Activated CD8-positive, alpha-beta memory T cell treated with anti-CD3 and anti-CD28 coated beads, Interleukin-2, amount 10 ng/mL, durations not matched to agents 7 days and 5 days (primary cell): ENCODE measurements at places on chromosomes 12 and 14.

DNA sequence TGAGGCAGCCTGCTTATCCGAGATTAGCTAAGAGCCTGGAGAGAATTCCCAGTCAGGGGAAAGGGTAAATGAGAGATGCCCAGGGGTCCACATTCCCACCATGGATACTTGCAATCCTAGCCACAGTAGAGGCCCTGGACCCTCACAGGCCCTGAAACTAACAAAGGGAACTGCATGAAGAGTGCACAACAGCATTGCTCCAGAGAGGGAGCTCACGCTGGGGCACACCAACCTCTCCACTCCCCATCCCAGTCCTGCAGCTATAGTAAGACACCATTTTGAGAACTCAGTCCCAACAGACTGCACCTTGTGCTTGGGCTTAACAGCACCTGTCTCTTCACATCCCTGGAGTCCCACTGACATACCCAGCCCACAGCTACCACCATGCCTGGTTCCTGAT, 30.5 kb downstream of the CEP83 start:
- no peak for DNase-seq
- peaks cover 59% of the 10 kb centered on the region for H3K36me3 ChIP-seq
- H3K4me3 ChIP-seq: no peak overlapping the region
- H3K4me1 ChIP-seq: peaks cover 4% of the 10 kb centered on the region
- H3K27ac ChIP-seq: no peak overlapping the region

DNA sequence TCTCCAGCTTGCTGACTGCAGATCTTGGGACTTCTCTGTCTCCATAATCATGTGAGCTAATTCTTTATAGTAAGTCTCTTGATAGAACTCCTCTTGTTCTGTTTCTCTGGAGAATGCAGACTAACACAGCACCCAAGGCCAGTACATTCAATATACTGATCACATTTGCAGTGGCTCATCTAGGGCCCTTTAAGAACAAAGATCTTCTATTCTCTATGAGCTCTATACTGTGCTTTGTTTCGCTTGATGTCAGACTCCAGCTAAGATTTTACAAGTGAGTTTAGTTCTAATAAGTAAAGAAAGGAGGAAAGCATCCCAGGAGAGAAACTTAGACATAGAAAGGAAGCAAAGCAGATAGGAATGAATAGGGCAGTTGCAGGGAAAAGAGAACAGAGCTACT, 69.3 kb upstream of the TMPO start:
- H3K27ac ChIP-seq: no peak overlapping the region
- H3K27me3 ChIP-seq: peaks cover 39% of the 10 kb centered on the region
- H3K4me3 ChIP-seq: no peak overlapping the region
- H3K36me3 ChIP-seq: no peaks in the 10 kb centered on the region
- no peak for DNase-seq

DNA sequence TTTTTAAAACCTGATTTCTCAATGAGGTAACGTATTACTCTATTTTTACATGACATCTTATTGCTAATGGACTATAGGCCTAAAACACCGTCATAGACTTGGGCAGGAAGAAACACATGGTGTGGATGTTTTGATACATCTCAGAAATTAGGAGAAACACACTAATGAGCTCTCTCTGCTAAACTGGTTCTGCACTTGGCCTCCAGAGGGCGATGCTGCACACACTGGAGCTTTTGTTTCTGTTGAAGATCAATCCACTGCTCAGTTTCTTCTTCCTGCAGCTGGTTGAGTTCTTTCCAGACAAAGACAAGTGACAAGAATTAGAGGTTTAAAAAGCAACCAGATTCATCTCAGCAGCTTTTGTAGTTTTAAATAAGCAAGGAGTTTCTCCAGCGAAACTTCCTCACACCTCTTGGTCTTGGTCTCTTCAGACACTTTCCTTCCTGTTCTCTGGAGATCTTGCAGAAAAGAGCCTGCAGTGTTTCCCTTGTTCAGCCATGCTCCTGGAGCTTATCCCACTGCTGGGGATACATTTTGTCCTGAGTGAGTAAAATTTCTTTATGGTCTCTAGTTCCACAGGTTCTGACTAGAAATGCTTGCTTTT, 178.5 kb upstream of the OR4E1 start:
- peak overlapping the region; percentile 84 for H3K27ac ChIP-seq
- H3K27me3 ChIP-seq: peaks cover 25% of the 10 kb centered on the region
- H3K36me3 ChIP-seq: peaks cover 16% of the 10 kb centered on the region
- peaks cover 18% of the 10 kb centered on the region for H3K4me1 ChIP-seq
- peak overlapping the region; percentile 72 for H3K4me3 ChIP-seq
- peak; percentile 82 for DNase-seq

DNA sequence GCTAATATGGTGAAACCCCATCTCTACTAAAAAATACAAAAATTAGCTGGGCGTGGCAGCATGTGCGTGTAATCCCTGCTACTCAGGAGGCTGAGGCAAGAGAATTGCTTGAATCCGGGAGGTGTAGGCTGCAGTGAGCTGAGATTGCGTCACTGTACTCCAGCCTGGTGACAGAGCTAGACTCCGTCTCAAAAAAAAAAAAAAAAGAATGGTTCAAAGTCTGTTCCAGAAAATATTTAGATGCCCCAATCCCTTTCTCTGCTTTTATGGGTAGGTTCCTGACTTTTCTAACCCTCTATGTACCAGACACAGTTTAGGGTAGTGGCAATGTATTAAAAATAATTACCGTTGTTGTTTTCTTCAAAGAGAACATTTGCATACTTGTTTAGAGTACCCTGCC, 161.4 kb downstream of the STXBP6 start:
- H3K36me3 ChIP-seq: no peaks in the 10 kb centered on the region
- peaks cover 10% of the 10 kb centered on the region for H3K27me3 ChIP-seq
- H3K27ac ChIP-seq: no peak overlapping the region
- no peak for DNase-seq
- no peak overlapping the region for H3K4me3 ChIP-seq

DNA sequence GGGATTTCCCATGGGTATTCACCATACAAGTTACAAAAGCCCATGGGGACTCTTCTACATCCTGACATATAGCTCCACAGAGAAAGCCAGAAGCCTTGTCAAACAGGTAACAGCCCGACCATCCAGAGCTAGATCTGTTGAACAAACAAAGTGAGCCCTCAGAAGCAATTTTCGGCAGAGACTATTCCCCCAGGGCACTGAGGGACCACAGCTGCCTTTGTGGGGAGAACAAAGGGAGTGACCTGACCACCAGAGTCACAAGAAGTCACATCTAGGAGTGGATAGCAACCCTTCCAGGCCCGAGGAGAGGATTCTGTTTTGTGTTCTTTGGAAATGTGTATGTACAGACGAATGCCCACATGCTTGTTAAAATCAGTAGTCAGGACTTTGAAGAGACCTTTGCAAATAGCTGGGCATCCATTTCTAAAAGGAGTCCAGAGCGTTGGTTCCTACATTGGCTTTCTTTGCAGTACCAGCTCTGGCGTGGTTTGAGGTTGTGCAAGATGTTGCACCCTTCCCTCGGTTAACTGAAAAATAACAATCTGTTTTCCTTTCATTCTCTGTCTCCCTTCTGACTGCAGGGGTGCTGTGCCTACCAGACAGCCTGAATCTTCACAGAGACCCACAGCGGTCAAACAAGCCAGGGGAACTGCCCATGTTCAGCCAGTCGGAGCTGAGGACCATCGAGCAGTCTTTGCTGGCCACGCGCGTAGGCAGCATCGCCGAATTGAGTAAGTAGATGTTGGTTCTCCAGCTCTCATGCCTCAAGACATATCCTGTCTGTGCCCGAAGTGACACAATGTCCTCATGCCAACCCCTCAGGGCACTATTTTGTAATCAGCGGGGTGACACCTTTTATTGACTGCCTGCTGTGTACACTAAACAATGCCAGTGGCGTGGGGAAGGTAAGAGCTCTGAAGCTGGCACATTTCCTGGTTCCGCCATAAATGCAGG, 165.4 kb upstream of the PWP1 start:
- no peak overlapping the region for H3K4me3 ChIP-seq
- no peak for DNase-seq
- no peak overlapping the region for H3K27ac ChIP-seq

DNA sequence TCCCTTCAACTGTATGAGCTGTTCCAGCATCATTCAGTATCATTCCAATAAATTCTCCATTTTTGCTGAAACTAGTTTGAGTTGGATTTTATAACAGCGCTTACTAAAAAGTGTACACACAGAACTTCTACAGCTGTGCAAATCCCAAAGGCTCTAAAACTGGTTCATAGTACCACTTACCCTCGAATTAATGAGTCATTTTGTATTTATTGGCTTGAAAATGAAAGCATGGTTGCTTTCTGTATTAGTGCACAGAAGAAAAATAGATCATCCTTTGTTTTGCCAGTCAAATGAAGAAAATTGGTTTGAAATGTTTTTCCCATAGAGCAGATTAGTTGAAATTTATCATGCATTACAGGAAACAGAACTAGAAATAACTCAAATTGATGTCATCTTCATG, 268.3 kb upstream of the CPNE8 start:
- H3K27ac ChIP-seq: no peak overlapping the region
- DNase-seq: no peak
- no peaks in the 10 kb centered on the region for H3K27me3 ChIP-seq
- H3K36me3 ChIP-seq: no peaks in the 10 kb centered on the region
- H3K4me1 ChIP-seq: no peaks in the 10 kb centered on the region

GRCh38 chr12:78371284-78371683, 493.3 kb upstream of the SYT1 start:
- no peak overlapping the region for H3K4me3 ChIP-seq
- H3K4me1 ChIP-seq: no peaks in the 10 kb centered on the region
- DNase-seq: no peak
- no peaks in the 10 kb centered on the region for H3K27me3 ChIP-seq
